Activated CD4-positive, alpha-beta memory T cell treated with anti-CD3 and anti-CD28 coated beads for 36 hours (primary cell): ENCODE measurements at places on chromosomes 7 and 10. TPM values are rescaled to one million over a fixed set of nuclear protein-coding genes. Genes with fewer than 3 reads are reported as not detected.
A peak's percentile ranks its signal among the peaks of the same experiment; 100 is the strongest.

- no peak for DNase-seq
Observed at GRCh38 chr10:101968286-101968939, 87.6 kb downstream of the ARMH3 start.

GRCh38 chr7:87570178-87570577, 30.5 kb downstream of the ABCB1 start:
- DNase-seq, result no peak

DNA sequence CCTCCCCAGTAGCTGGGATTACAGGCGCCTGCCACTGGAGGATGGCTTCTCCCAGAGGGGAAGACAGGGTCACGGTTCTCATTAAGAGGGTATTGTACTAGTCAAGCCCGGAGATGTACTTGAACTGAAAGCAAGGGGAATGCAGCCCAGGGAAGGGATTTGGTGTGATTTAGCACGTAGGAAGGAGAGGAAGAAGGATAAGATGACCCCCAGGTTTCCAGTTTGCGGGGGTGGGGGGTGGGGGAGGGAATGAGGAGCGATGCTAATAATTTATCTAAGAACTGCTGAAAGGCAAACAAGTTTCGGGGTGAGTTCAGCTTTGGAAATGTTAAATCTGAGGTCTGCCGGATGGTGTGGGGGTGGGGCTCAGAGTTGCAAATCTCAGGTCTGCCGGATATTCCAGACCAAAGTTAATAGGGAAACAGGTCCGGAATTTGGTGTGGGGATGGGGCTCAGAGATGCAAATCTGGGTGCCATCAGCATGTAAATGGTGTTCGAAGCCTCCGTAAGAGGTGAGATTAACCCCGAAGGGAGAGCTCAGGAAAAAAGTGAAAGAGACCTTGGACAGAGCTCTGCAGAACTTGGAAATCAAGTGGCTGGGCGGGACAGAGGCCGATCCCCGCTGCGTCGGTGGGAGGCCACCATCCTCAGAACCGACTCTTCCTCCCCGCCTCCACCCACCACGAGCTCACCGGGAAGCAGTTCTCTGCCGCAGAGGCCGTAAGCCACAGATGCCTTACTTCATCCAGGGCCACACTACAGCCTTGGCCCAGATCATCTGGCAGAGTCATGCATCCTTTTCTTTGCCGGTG, 1.6 kb upstream of the SEPHS1 start:
- peak; percentile 65 for DNase-seq

- no peak for DNase-seq
Observed at GRCh38 chr7:108838198-108838597, 268.5 kb downstream of the DNAJB9 start.

SEC61G gene
- 171 TPM for total RNA-seq

- peak; percentile 19 for DNase-seq
Observed at GRCh38 chr10:95789902-95790301, 33.9 kb downstream of the ENTPD1 start.
